Lung (tissue), 17 donors: ENCODE measurements at places on chromosomes 2 and 18. TPM values are rescaled to one million over a fixed set of nuclear protein-coding genes. Genes with fewer than 3 reads are reported as not detected.

GRCh38 chr2:70901227-70902066 lies 34.3 kb upstream of the ATP6V1B1 start:
- H3K4me3 ChIP-seq = peak overlapping the region; percentile 37
- H3K27me3 ChIP-seq = peaks cover 11% of the 10 kb centered on the region
- H3K27ac ChIP-seq = peak overlapping the region; percentile 43
- no peaks in the 10 kb centered on the region for H3K36me3 ChIP-seq

GRCh38 chr2:98308068-98308467 lies 38.2 kb upstream of the CNGA3 start:
- no peak overlapping the region for H3K4me3 ChIP-seq
- H3K4me1 ChIP-seq = no peaks in the 10 kb centered on the region
- no peaks in the 10 kb centered on the region for H3K36me3 ChIP-seq
- no peaks in the 10 kb centered on the region for H3K27me3 ChIP-seq

GRCh38 chr2:53569957-53570727 lies 197.5 kb upstream of the CHAC2 start:
- DNase-seq = no peak
- H3K27me3 ChIP-seq = no peaks in the 10 kb centered on the region
- no peaks in the 10 kb centered on the region for H3K36me3 ChIP-seq
- H3K4me3 ChIP-seq = no peak overlapping the region
- H3K4me1 ChIP-seq = no peaks in the 10 kb centered on the region

GRCh38 chr2:239305771-239306170 lies 95.0 kb downstream of the HDAC4 start:
- no peak overlapping the region for H3K27ac ChIP-seq
- no peaks in the 10 kb centered on the region for H3K27me3 ChIP-seq

ANKRD62 gene
- 0.09 TPM for total RNA-seq

HOXD8 gene
- total RNA-seq = 1.6 TPM

GRCh38 chr18:75350857-75351256 lies 76.6 kb downstream of the SMIM21 start:
- no peaks in the 10 kb centered on the region for H3K27me3 ChIP-seq
- H3K36me3 ChIP-seq = no peaks in the 10 kb centered on the region
- DNase-seq = no peak
- no peak overlapping the region for H3K4me3 ChIP-seq
- peaks cover 4% of the 10 kb centered on the region for H3K4me1 ChIP-seq
- H3K27ac ChIP-seq = no peak overlapping the region

- peak overlapping the region; percentile 98 for H3K4me3 ChIP-seq
- H3K27ac ChIP-seq = no peak overlapping the region
- no peak for DNase-seq
- H3K4me1 ChIP-seq = peaks cover 13% of the 10 kb centered on the region
- no peaks in the 10 kb centered on the region for H3K27me3 ChIP-seq
Observed at GRCh38 chr2:102736110-102736409, 25.8 kb upstream of the TMEM182 start.

ZEB2 gene
- 332 TPM for total RNA-seq

RBKS gene
- 5.0 TPM for total RNA-seq

DNA sequence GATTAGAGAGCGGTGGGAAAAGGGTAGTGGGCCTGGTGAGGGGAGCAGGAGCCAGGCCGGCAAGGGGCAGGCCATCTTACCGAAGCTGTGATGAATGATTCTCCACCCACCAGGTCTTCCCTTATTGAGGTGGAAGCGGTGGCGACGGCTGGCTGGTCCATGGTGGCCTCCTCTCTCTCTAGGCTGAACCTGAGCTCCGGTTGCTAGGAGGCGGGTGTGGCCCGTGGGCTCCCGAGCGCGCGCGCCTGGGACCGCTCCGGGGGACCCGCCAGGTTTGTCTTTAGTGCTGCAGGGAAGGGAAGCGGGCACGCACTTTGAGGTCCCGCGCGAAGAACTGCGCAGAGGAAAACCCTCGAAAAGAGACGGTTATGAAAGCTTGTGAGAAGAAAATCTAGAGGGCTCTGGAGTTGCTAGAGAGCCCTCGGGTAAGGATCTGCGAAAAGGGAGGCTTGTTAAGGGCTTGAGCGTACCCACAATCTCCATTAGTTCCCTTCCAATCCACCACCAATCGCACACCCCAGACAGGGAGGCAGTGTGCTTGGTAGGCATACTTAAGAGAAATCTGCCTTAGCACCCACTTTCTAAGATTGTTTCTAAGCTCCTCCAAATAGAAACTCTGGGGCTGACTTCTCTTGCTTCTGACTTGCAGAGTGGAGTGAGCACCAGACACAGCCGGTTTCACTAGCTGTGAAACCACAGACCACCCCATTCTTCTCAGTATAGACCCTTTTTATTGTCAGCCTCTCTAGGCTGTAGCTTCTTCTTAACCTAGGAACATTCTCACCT lies at the start of gene STPG4:
Gene STPG4, minus strand, starts transcription at position 218 of the 786 bp plus-strand sequence. Its CDS starts 57 bp downstream, at position 161.
- no peak within 1 kb of the TSS for H3K27ac ChIP-seq
- H3K36me3 ChIP-seq = peaks cover 23% of the 10 kb centered on the region
- no peaks in the 10 kb centered on the region for H3K4me1 ChIP-seq
- H3K27me3 ChIP-seq = no peaks in the 10 kb centered on the region

DNA sequence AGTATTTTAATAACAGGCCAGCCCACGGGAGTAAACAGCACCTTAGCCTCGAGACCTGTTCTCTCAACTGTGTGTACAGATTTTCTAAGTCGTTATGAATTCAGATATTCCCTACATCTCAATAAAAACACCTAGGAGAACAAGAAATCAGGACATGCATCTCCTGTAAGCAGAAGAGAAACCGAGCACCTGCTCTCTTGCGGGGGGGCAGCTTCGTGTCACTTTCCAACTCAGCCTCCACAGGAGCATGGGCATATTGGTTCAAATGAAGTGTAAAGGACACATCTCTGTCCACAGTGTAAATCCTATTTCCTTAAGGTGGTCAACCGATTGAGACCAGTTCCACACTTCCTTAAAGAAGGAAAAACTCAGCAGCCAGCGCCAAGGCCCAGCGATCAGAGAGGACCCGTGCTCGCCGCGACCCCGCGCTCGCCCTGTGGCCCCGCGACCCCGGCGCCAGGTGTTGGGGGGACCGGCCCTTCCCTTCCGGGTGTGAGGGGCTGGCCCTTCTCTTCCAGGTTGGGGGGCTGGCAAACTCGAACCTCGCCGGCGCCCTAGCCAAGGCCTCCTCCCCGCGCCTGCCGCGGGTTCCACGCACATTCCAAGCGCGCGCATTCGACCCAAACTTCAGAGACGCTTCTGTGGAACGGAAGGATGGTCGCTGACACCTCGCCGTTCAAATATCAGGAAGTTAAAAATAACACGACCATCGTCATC lies 652 bp downstream of the SH3YL1 start:
- H3K36me3 ChIP-seq = no peaks in the 10 kb centered on the region
- H3K4me3 ChIP-seq = peak overlapping the region; percentile 59
- H3K27me3 ChIP-seq = no peaks in the 10 kb centered on the region

DNA sequence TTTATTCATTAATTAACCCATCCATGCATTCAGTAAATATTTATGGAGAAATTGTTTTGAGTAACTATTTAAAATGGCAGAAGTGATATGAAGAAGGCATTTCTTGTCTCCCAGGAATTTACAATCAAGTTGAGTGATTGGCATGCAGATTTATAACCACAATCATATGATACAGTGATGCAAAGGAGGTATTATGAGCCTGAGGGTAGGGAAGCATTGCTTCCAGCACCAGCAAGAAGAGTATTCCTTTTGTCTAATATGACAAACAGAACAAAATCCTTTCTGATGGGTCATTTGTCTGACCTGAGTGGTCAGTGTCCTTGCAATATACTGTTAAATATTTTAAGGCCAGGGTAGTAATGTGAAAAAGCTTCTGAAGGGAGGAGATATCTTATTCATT lies 244.2 kb upstream of the RGPD4 start:
- H3K4me1 ChIP-seq = no peaks in the 10 kb centered on the region
- no peaks in the 10 kb centered on the region for H3K36me3 ChIP-seq
- no peak overlapping the region for H3K4me3 ChIP-seq
- no peak for DNase-seq
- no peak overlapping the region for H3K27ac ChIP-seq
- H3K27me3 ChIP-seq = no peaks in the 10 kb centered on the region

DNA sequence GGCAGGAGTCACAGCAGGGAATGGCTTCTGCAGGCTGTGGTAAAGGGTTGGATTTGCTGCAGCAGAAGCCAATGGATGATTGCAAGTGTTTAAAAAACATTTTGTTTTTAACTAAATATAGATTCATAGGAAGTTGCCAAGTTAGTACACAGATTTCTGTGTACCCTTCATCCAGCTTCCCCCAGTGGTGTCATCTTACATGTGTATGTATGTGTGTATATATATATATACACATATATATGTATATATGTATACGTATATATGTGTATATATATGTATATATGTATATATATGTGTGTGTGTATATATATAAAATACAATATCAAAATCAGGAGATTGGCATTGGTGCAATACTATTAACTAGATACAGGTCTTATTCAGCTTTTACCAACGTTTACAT lies 19.2 kb upstream of the FAM124B start:
- no peak overlapping the region for H3K27ac ChIP-seq
- H3K27me3 ChIP-seq = no peaks in the 10 kb centered on the region
- H3K4me1 ChIP-seq = peaks cover 2% of the 10 kb centered on the region
- H3K4me3 ChIP-seq = no peak overlapping the region
- no peak for DNase-seq

GRCh38 chr2:237901932-237902850 lies 42.8 kb downstream of the RAMP1 start:
- H3K27ac ChIP-seq = peak overlapping the region; percentile 90
- no peaks in the 10 kb centered on the region for H3K4me1 ChIP-seq
- H3K4me3 ChIP-seq = no peak overlapping the region
- no peak for DNase-seq
- H3K36me3 ChIP-seq = no peaks in the 10 kb centered on the region

GRCh38 chr2:134583462-134583861 lies 135.3 kb downstream of the TMEM163 start:
- no peaks in the 10 kb centered on the region for H3K4me1 ChIP-seq
- H3K27me3 ChIP-seq = no peaks in the 10 kb centered on the region
- no peaks in the 10 kb centered on the region for H3K36me3 ChIP-seq

DNA sequence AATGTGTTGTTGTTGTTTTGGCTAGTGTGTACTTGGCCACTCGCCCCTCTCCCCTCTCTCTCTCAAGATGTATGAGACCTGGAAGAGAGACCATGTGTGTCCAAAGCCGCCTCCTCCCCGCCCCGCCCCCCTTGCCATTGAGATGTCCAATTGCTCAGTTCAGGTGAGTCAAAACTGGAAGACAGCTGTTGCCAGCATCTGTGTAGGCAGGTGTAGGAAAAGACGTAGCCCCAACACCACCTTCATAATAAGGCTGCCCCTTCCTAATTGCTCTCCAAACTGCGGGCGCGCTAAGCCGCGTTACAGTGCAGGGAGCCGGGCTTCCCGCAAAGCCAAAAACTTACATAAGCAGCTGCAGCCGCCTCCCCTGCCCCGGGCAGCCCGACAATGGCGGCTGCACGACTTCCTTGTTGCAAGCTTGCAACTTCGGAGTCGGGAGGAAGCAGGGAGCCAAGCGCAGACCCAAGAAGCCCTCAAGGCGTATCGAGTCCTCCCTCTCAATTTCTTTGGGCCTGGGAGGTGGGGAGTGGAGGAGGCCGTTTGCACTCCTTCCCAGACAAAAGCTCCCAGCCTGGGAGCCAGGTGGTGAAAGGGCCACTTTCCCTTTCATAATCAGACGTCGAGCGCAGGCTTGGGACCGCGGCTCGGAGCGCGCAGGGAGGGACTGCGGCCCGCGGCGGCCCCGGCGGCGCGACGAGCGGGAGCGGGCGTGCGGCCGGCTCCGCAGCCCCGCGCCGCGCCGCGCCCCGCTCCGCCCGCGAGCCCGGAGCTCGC lies 882 bp downstream of the ZBTB14 start:
- H3K27me3 ChIP-seq = no peaks in the 10 kb centered on the region
- peaks cover 2% of the 10 kb centered on the region for H3K36me3 ChIP-seq
- peak; percentile 79 for DNase-seq
- H3K27ac ChIP-seq = peak overlapping the region; percentile 99
- H3K4me3 ChIP-seq = peak overlapping the region; percentile 84
- H3K4me1 ChIP-seq = peaks cover 4% of the 10 kb centered on the region

- no peaks in the 10 kb centered on the region for H3K36me3 ChIP-seq
- H3K4me3 ChIP-seq = no peak overlapping the region
- H3K27me3 ChIP-seq = no peaks in the 10 kb centered on the region
- H3K4me1 ChIP-seq = no peaks in the 10 kb centered on the region
Observed at GRCh38 chr18:23970161-23971096, 44.1 kb upstream of the TTC39C start.

ZSCAN30 gene
- 42.6 TPM for total RNA-seq

ERBB4 gene
- 16.8 TPM for total RNA-seq

DNA sequence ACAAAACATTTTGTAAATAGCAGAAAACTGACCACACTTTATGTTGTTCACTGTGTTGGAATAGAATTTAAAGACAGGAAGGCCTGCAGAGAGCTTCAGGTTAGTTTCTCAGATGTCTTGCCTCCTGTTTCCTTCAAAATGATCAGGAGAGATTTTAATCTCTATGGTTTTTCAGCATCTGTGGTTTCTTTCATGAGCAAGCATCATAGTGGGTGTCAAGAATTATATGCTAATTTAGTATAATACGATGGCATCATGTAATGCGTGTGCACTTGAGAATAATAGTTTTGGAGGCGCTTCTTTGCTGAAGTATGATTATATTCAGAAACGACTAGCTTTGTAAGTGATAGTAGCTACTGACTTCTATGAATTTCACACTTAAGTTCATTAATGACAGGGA lies 149.9 kb downstream of the PLCL1 start:
- H3K36me3 ChIP-seq = no peaks in the 10 kb centered on the region
- H3K4me3 ChIP-seq = no peak overlapping the region
- no peak overlapping the region for H3K27ac ChIP-seq
- DNase-seq = no peak
- H3K4me1 ChIP-seq = peaks cover 7% of the 10 kb centered on the region

DNA sequence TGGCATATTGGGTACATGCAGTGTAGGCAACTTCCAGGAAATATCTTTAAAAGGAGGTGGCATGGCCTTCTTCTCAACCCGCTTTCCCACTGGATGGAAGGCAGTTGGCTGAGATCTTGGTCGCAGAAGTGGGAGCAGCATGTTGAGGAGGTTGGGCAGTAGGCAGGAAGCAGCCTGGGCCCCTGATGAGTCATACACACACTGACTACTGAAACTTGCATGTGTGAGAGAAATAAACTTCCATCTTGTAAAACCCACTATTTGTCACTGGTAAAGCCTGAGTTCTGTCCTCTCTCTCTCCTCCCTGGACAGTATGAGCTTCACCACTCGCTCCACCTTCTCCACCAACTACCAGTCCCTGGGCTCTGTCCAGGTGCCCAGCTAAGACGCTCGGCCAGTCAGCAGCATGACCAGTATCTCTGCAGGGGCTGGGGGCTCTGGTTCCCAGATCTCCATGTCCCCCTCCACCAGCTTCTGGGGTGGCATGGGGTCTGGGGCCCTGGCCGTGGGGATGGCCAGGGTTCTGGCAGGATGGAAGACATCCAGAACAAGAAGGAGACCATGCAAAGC lies 233.8 kb upstream of the SPRED2 start:
- no peak for DNase-seq
- H3K4me3 ChIP-seq = no peak overlapping the region
- no peak overlapping the region for H3K27ac ChIP-seq
- no peaks in the 10 kb centered on the region for H3K36me3 ChIP-seq
- peaks cover 3% of the 10 kb centered on the region for H3K4me1 ChIP-seq

DNA sequence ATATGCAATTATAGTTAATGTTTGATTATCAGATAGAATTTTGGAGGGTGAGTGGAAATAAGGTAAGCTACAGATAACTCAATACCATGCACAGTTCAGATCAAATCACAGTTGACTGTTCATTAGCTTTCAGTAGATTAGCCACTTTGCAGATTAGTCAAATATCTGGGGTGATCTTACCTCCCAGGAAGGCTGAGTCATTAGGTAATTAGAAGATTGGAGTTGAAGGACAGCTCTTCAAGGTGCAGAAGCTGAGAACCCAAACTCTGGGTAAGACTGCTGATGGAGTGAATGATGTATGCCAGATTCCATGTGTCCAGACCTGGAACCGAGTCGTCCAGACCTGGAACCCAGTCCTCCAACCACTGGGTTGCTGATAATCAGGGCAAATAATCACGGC lies 262.8 kb upstream of the UBE2E3 start:
- DNase-seq = no peak
- H3K36me3 ChIP-seq = no peaks in the 10 kb centered on the region
- no peaks in the 10 kb centered on the region for H3K27me3 ChIP-seq
- no peak overlapping the region for H3K4me3 ChIP-seq
- H3K4me1 ChIP-seq = no peaks in the 10 kb centered on the region
